ENCODE measurements at places on chromosomes 5 and 9.

DNA sequence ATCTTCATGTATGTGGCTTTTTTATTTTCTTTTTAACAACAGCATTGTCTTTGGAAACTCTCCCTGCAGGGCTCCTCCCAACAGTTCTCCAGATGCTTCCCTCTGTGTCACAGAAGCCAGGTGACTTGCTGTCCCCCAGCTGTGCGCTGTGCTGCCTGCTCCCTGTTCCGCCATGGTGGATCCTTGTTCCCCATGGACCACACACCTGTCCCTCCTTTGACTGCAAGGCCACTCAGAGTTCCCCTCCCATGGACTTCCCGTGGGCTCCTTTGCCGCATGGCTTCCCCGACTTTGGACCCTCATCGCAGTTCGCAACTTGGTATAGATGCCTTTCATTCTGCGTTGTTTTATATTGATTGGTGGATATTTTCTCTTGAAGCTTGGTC lies 18.6 kb downstream of the ANKRD33B start:
- no peak for DNase-seq

DNA sequence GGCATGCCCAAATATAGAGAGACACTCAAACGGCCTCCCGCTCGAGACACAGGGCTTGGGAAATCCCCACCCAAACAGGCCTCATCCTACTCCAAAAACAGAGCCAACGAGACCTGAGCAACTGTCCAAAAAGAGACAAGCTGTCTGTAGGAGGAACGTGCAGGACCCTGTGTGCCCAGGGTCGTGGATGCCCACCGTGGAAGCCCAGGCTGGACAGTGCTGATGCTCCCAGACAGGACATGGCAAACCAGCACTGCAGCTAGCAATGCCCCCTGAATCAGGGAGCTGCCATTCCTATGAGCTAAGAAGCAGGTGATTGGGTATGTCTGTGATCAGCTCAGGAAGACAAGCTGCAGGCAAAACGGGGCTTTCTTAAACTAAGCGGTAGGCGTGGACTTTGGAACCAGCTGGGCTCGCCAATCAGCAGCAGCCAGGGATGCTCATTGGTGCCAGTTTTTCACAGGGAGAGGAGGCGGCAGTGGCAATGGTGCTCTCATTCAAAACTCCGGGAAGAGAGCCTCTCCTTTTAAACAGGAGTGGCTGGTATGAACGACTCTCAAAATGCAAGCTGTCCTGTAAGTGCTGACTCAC lies 113.1 kb upstream of the IRX2 start:
- DNase-seq = no peak

DNA sequence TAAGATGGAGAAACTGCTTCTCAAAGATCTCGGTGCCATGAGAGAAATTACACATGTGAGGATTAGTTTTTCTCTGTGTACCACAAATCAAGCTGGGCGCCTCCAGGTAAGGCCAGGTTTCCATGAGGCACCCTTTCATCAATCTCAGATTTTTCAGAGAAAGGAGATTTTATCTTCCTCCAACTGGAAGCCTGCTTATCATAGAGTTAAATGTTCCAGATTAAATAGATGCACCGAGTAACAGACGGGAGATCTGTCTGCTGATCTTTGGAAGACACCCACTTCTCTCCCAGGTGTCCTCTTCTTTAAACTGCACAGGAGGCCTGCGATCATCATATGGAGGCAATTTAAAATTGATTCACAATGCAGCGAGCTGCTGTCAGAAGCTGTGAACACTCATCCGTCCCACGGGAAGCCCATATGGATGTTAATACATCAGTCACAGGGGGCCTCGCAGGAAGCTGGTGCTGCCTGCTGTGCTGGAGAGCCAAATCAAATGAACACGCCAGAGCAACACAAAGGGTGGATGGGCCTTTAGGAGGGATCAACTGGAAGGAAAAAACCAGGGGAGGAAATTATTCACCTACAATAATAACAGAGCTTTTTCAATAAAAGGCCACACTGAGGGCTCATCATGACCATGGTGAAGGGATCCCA lies 93.3 kb downstream of the TLE1 start:
- no peak for DNase-seq

DNA sequence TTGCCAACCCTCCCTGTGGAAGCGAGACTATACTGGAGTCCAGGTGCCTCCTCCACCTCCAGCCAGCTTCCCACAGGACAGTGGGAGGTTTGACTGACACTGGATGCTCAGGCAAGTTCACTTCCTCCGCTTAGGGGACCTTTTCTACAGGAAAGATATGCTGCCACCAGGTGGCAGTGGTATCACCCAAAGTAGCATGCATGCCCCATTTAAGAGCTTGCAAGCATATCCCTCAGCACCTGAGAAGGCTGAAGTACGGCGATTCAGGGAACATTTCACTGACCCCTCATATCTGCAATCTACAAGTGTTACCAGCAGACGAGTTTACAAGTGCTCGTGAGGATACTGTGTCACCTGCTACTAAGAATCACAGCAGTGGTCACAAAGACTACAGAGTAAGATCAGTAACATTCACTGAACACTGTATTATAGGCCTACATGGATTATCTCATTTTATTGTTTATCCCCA lies 75.5 kb downstream of the KLHL3 start:
- DNase-seq = peak; percentile 86

- no peak for DNase-seq
These were observed 98.0 kb downstream of the OR2K2 start for GRCh38 chr9:111231801-111232580.

GRCh38 chr9:68505681-68506409 lies 34.8 kb downstream of the TMEM252 start:
- peak; percentile 9 for DNase-seq

DNA sequence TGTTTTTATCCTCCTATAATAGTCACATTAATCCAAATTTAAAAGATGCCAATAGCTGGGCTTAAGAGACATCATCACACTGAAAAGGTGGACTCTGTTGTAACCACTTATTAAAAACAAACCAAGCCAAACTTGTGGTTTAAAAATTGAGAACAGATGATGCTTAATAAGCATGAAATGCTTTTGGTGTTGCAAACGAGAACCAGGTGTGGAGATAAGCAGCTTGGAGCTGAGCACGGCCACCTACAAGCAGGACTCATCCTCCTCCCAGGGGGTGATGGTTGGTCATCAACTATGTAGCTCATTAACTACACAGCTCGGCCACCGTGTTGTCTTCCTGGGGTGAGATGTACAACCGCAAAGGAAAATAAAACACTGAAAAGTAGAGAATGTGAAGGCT lies 154.4 kb downstream of the NPR3 start:
- DNase-seq = no peak

- DNase-seq = no peak
These were observed 52.1 kb downstream of the SSBP2 start for GRCh38 chr5:81698813-81699212.

GRCh38 chr5:173775261-173776197 lies 112.6 kb upstream of the CPEB4 start:
- DNase-seq = no peak

DNA sequence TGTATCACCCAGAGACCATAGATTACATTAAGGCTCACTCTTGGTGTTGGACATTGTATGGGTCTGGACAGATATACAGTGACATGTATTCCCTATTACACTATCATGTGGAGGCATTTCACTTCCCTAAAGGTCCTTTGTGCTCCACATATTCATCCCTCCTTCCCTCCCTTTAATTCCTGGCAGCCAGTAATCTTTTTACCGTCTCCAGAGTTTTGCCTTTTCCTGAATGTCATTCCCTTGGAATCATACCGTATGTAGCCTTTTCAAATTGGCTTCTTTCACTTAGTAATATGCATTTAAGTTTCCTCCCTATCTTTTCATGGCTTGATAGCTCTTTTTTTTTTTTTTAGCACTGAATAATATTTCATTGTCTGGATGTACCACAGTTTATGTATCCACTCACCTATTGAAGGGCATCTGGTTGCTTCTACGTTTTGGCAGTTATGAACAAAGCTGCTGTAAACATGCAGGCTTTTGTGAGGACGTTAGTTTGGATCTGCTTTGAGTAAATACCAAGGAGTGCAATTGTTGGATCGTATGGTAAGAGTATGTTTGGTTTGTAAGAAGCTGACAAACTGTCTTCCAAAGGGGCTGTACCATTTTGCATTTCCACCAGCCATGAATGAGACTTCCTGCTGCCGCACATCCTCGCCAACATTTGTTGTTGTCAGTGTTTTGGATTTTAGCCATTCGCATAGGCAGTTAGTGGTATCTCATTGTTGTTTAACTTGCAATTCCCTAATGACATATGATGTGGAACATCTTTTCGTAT lies 122.1 kb upstream of the SMIM23 start:
- DNase-seq = no peak

DNA sequence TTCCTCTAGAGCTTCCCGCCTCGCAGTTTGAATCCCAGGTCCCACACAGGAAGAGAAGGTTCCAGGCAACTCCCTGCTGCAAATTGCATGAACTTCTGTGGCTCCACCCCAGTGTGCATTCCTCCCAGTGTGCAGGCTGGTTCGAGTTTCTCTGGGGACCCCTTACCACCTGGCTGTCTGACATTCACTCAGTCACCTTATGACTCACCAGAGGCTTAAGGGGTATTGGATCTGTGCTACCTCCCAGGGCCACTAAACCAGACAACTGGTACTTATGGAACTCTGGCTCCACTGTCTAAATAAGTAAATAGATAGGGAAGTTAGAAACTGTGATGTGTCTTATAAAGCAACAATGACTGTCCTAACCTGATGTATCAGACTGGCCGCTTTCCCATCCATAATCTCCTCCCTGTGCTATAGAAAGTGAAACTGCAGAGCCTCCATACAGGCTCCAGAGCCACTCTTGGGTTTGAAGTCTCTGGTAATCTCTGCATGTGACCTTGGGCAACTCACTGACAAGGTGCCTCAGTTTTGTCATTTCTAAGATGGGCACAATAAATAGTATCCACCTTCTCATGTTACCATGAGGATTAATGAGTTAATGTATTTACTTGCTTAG lies 720.6 kb downstream of the SEMA5A start:
- no peak for DNase-seq

- no peak for DNase-seq
These were observed 43.7 kb upstream of the MIER3 start for GRCh38 chr5:56995596-56995995.

Data from fibroblast of pulmonary artery (primary cell).